ENCODE measurements at places on chromosomes 16 and 17.
A peak's percentile ranks its signal among the peaks of the same experiment; 100 is the strongest.

DNA sequence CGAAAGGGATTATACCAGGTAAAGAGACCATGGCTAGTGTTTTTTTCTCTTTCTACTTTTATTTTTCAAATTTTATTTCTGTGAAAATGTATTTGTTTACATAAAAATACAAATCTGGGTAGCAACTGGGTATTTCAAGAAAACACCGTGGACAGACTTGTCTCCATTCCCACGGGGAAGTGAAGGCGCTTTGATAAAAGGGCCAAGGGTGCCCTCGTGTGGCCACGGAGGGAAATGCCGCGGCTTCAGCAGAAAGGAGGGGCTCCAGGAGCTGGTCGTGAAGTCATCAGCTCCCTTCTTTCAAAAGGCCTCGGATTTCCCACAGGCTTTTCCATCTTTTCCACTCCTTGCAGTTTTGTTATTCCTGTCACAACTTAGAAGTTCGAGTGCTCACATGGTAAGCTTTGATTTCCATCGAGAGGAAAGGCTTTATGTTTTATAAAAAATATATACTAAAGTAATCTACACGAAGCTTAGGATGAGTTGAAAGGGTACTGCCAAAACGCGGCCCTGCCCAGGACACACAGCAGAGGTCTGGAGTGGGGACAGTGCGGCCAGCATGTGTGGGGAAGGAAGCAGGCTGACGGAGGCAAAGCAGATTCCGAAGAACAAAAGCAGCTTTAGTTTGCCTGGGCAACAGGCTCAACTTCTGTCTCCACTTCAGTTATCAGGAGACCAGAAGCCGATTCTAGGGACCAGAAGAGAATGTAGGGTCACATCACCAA is 15.3 kb upstream of the MNT start:
- peak; percentile 96 for DNase-seq

GRCh38 chr17:6749519-6749918 is 6.3 kb upstream of the XAF1 start:
- no peak for DNase-seq

- DNase-seq: no peak
Measured at GRCh38 chr16:86514481-86515376, 4.4 kb downstream of the FOXF1 start.

DNA sequence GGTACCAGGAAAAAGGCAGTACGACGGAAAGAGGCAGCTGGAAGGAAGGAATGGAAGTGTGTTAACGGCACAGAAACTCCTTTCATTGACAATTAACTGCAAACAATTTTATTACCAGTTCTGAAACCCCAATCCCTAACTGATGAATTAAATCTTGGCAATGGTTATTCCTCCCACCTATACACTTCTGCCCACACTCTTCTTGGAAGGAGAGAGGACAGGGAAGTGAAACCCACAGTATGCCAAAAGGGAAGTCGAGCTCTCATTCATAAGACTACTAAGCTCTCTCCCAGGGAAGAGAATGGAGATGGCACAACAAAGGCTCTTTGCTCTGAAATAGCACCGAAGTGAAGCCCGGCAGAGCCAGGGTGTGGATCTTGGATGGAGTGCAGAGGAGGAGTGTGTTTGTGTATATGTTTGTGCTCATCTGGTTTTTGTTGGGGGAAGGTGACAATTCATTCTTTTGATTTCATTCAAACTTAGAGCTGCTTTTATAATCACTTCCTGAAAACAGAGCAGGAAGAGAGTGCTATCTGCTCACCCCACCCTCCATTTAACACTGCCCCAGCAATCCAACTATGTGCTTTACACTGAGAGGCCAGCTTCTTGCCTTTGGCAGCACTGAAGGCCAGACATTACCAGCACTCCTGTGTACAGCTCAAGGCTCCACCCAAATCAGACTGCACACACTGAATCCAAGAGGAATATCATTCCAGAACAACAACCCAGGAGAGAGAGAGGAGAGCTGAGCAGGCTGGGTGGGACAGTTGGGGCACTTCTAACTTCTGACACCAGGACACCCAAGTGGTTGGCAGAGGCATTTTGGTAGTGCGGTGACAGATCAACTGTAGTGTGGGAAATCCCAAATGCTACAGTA is 68.7 kb downstream of the HIC1 start:
- peak; percentile 30 for DNase-seq

- DNase-seq: no peak
Measured at GRCh38 chr17:82838386-82839063, 1.3 kb downstream of the ZNF750 start.

DNA sequence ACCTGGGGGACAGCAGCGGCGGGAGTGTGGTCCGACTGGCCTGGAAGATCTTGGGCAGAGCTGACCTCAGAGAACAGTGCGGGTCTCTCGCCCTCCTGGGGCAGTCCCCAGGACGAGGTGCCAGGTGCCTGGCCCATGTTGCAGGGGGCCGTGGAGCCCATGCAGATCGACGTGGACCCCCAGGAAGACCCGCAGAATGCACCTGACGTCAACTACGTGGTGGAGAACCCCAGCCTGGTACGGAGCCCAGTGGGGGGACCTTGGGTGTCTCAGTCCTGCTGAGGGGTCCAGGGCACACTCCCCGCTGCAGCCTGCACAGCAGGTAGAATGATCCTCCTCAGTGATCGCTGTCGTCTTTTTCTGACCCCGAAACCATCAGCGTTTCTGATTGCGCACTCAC is 1.4 kb downstream of the GPS1 start:
- DNase-seq: no peak

DNA sequence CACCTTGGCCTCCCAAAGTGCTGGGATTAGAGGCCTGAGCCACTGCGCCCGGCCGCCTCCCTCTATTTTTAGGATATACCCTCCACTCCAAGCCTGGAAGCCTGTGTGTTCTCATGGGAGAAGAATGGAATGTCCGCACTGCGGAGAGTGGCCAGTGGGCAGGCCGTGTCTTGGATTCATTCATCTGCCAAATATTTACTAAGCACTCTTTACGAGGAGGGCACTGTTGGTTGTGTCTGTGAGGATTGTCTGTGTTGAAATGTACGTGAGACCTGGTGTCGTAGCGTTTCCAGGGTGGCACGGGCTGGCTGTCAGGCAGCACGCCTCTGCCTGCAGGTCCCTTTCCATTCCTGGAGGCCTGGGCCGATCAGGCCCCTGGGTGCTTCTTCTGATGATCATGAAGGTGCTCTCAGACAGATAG is 19.2 kb downstream of the PGS1 start:
- DNase-seq: no peak

DNA sequence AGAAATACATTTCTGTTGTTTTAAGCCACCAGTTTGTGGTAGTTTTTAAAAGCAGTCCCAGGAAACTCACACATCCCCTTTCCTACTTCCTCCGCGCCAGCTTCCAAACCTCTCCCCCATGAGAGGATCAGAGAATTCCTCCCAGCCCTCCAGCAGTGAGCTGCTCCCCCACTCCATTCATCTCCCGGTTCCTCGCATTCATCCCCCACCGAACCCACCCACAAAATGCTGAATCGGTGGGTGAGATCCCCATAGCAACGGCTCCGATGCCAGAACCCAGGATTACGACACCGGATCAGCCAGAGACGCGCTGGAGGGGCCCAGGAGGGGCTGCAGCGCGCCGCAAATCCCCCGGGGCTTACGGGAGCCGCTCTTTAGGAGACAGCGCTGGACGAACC is 251.4 kb upstream of the RPL38 start:
- peak; percentile 40 for DNase-seq

- no peak for DNase-seq
Measured at GRCh38 chr16:876041-876335, 75.5 kb upstream of the GNG13 start.

Measured in midbrain (tissue), 1 donor.